Adrenal gland (tissue), 19 donors: ENCODE measurements at places on chromosomes 6 and 20. TPM values are rescaled to one million over a fixed set of nuclear protein-coding genes. Genes with fewer than 3 reads are reported as not detected.
A peak's percentile ranks its signal among the peaks of the same experiment; 100 is the strongest.

The WFDC12 gene
- polyA plus RNA-seq, result not detected

DNA sequence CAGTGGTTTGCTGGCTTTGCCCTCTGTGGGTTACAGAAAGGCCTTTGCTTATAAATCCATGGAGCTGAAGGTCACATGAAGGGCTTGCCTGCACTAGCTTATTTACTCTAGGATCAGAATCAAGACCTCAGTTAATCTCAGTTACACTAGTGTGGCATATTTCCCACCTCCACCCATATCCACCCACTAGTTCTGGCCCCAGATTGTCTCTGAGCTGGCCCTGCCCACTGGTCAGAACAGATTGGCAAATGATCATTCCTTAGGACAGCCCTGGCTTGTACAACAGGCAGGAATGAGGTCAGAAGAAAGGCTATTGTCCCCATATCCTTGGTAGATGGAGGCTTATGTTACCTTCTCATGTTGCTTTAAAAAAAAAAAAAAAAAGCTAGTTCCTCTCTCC, 33.3 kb upstream of the SASH1 start:
- no peaks in the 10 kb centered on the region for H3K36me3 ChIP-seq
- no peaks in the 10 kb centered on the region for H3K4me1 ChIP-seq

DNA sequence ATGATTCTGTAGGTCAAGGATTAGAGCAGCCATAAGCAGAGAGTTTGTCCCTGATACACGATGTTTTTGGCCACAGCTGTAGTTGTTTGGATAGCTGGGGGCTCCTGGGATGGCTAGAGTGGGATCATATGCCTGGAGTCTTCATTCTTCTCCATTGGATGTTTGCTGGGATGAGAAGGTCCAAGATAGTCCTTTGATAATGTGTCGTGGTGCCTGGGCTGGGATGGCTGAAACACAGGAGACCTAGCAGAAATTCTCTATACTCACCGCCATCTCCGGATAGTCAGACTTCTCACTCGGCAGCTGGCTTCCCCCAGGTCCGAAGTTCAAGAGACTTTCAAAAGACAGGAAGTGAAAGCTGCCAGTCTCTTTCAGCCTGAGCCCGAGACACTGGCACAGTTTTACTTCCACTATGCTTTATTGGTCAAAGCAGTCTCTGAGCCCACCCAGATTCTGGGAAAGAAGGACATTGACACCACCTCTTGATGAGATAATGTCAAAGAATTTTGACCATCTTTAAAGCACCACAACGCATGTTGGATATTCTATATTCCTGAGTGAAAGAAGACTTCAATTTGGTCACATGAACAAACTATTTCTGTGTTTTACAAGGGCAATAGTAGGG, 16.0 kb downstream of the MARCKS start:
- peak; percentile 19 for DNase-seq
- H3K4me3 ChIP-seq, result peak overlapping the region; percentile 16
- peaks cover 4% of the 10 kb centered on the region for H3K27me3 ChIP-seq
- no peaks in the 10 kb centered on the region for H3K36me3 ChIP-seq
- no peak overlapping the region for H3K27ac ChIP-seq
- no peaks in the 10 kb centered on the region for H3K4me1 ChIP-seq

- H3K27me3 ChIP-seq, result peaks cover 14% of the 10 kb centered on the region
- no peak overlapping the region for H3K4me3 ChIP-seq
- no peak overlapping the region for H3K27ac ChIP-seq
Observed at GRCh38 chr6:41642090-41642959, 4.1 kb downstream of the MDFI start.
